COR-L47 (cell line): ENCODE measurements at places on chromosomes 5 and 9.

- no peak for DNase-seq
Measured at GRCh38 chr5:166073901-166074581, 2217.4 kb upstream of the WWC1 start.

DNA sequence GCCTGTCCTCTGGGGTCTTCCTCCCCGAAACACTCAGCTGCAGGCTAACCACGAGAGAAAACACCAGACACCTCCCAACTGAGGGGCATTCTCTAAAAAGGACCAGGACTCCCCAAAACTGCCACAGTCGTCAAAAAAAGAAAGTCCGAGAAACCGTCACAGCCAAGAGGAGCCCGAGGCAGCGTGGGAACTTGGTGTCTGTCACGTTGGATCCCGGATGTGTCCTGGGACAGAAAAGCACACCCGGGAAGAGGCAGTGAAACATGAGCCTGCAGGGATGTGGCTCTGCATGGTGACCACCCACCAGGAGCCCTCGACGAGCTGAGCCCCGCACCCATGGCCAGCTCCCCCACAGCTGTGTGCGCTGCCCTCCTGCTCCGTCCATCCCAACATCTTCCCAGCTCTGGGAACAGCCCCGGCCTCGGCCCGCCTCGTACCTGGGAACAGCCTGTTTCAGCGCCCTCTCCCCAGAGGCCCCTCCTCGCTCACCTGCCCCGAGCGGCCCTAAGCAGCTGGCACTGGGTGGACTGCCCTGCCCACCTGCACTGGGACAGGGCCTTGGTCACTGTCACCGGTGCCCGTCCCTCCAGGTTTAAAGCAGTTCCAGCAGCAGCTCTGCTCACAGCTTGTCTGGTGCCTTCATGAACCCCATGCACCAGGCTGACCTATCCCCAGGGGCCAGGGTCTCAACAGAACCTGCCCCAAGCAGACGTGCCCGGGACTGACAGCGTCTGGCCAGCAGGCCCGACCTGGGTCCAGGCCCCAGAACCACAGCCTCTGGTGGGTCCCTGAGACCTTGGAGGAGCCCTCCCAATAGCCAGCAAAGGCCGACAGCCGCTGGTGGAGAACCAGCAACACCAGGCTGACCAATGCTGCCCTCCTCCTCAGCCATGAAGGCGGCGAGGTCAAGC is 10.9 kb downstream of the SLC12A7 start:
- DNase-seq: no peak

DNA sequence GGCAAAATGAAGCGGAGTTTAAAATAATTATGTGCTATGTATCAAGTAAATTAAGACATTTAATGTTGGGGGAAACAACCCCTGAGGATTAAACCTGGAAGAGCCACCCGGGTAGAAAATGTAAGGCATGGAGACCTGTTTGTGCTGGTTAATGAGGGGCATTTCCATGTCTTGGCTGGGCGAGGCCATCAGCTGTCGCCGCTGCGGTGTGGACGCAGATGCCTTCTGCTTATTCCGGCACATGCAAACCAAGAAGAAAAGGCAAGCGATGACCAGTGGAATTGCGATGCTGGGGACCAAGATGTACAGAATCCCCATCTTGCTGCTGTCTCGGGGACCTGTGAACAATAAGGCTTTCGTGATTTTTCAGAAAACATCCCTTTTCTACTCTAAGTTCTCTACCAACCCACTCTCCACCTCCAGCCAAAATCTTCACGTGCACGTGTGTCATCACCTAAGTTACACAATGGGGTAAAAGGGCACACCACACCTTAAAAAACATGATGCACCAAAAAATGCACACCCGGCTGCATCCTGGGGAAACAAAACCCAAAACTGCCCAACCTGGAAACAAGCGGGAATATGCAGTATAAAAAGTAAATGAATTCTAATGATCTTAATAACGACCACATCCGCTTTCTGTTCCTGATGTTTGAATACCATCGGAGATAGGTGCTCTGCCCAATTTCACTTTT is 223.5 kb downstream of the ROR2 start:
- DNase-seq: no peak

GRCh38 chr5:134576386-134577021 is 51.0 kb downstream of the JADE2 start:
- no peak for DNase-seq

GRCh38 chr9:30172206-30172605 is 2212.2 kb upstream of the ACO1 start:
- DNase-seq: no peak

- DNase-seq: peak; percentile 23
Measured at GRCh38 chr5:29162297-29162696, 2031.2 kb upstream of the CDH6 start.

- DNase-seq: no peak
Measured at GRCh38 chr9:79774356-79774755, 202.6 kb downstream of the TLE4 start.

DNA sequence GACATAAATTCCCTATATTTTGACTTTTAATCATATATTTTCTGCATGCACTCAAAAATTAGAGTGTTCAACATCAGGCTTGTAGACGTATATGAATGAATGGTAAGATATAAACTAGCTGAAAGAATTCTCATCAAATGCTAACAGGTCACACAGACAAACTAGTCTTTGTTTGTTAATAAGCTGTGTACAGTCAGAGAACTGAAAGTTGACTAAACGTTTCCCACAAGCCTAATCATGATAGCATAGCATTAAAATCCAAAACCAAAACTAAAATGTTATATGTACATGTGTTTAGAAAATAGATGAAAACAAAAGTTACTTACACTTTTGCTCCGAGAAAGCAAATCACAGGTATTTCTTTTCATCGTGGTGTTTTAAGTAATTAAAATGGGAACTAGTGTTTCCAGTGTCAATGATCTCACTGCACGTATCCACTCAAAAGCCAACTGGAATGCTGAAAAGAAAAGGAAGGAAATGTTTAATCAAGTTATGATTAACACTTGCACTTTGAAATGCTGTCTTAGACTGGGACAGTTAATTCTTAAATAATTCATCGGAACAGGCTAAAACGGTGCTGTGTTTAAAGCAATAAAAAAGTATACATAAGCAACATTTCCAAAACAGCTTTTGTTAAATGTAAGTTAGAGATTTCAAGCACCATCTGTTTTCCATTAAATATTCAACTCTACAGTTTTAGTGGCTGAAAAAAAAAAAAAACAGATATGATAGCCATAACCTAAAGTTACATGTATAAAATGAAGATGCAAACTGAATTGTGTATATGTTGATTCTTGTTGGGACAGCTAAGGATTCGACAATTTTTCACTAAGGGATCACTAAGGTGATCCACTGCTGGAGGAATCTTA is 291.9 kb upstream of the PDE4D start:
- no peak for DNase-seq

DNA sequence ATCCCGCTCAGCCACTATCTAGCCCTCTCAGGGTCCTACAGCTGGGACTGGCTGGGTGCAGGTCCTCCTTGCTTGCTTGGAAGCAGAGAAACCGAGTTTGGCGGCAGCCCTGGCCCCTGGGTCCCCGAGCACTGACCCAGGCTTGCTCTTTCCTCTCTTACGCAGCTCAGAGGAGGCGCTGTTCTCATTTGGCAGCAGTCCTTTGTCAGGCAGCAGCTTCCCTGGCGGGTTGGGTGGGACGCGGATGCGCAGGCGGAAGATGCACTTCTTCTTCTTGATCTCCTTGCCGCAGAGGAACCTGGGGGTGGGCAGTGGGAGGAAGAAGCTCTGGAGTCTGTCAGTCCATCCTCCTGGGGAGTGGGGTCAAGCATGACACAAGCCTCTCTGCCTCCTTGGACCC is 14.5 kb downstream of the PHF19 start:
- no peak for DNase-seq

GRCh38 chr5:21142791-21143190 is 1154.8 kb upstream of the CDH18 start:
- no peak for DNase-seq

GRCh38 chr9:113005777-113006176 is 6.2 kb downstream of the ZNF883 start:
- DNase-seq: no peak

DNA sequence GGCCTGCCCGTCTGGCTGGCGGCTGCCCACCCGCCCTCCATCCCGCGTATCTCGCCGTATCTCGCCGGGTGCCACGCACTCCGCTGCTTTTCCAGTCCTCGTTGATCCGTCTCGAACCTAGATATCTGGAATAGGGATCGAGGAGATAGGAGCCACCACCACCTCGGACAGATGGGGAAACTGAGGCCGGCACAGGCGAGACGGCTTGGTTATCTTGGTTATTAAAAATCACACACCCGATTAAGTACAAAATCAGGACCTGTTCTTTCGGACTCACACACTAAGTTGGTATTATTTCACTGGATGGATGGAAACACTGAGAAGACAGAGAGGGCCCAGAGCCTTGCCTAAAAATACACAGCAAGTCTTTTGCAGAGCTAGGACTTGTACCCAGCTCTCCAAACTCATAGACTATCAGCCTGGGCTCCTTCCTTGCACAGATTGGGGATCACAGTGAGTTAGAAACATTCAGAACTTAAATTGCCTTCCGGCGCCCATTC is 678 bp downstream of the SLC26A2 start:
- no peak for DNase-seq

- DNase-seq: no peak
Measured at GRCh38 chr5:73853091-73853490, 227.1 kb downstream of the ARHGEF28 start.

- no peak for DNase-seq
Measured at GRCh38 chr5:7852542-7852941, 1.6 kb upstream of the CFAP90 start.

DNA sequence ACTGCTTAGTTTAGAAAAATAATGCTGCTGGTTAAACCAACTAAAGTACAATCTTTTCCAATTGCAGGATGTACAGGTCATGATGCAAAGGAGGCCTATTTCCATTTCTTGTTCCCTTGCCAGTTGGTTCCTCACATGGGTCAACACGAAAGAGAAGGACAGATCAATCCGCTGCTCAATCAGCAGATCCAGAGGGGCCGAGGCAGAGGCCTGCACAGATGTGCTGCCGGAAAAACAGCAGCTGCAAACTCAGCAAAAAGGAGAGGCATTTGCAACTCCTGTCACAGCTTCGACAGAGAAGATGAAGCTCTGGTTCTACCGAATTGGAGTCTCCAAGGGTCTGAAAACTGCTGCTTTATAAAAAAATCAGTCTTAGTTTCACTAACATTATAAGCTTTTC is 69.8 kb downstream of the NIPSNAP3B start:
- DNase-seq: no peak

GRCh38 chr9:86700629-86701028 is 246.7 kb downstream of the GAS1 start:
- DNase-seq: no peak

- no peak for DNase-seq
Measured at GRCh38 chr5:77806213-77806843, 30.2 kb upstream of the TBCA start.

GRCh38 chr9:93645149-93645889 is 68.9 kb downstream of the PHF2 start:
- no peak for DNase-seq

GRCh38 chr9:114027863-114028465 is 50.1 kb downstream of the AMBP start:
- no peak for DNase-seq

- no peak for DNase-seq
Measured at GRCh38 chr5:2514484-2514883, 237.0 kb downstream of the IRX2 start.

DNA sequence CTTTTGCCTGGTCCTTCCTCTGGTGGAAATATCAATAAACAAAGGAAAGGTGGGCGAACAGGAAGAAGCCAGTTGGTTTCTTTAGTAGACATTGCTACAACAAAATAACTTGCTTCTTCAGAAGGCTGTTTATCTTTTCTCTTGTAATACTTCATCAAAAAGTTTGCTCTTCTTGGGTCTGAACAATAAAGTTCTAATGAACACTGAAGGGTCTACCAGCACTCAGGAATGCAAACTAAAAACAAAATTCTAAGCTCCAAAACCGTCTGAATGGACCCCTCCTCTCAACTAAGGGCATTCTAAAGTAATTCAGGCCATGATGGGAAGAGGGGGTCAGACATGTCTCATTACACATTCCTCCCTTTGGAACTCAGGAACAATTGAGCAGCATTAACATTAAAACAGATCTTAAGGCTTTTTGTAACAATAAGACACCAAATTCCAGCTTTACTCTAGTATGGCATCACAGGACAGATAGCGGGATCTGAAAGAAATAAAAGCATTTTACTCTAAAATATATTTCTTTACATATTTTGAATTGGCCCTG is 2.3 kb downstream of the TBCA start:
- DNase-seq: no peak

- no peak for DNase-seq
Measured at GRCh38 chr5:39891376-39891775, 466.6 kb upstream of the DAB2 start.

DNA sequence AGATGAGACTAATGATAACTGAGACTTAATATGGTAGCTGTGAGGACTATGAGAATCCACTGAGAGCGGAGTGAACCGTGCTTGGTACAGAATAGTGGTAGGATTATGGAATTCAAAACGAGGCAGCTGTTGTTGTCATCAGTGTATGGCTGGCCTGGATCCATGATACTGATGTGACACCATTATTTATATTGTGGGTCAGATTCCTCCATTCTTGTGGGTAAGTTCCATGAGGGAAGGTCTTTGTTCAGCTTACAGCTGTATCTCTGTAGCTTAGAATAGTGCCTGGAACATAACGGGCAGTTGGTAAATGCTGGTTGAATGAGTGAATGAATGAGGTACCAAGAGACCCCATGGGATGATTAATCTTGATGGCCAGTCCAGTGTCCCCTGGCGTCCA is 61.8 kb downstream of the ACER2 start:
- DNase-seq: no peak

- DNase-seq: no peak
Measured at GRCh38 chr9:98808875-98809274, 1.4 kb downstream of the GALNT12 start.

DNA sequence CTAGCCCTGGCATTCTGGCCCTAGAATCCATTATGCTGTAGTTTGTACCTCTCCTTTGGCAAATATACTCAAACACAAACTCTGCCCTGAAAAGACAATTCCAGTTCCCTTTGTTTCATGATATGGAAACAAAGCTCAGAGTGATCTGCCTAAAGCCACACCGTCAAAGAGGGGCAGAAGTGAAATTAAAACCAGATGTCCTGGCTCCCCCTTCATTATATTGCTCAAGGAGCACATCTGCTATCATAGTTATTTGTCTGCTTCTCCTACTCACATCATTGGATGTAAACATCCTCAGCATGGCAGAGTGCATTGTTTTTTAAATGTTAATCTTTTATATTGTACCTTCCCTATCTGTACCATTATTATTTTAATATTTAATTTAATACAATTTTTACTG is 266.7 kb upstream of the SMARCA2 start:
- no peak for DNase-seq

DNA sequence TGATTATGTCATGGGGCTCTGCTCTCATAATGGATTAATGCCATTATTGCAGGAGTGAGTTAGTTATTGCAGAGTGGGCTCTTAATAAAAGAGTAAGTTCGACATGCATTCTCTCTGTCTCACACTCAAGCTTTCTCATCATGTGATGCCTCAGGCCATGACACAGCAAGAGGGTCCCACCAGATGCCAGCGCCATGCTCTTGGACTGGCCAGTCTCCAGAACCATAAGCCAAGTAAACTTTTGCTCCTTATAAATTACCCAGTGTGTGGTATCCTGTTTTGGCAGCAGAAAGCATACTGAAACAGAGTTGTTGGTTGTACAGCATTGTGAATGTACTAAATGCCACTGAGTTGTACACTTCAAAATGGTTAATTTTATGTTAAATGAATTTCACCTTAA is 138.1 kb downstream of the MYO10 start:
- no peak for DNase-seq
